NCI-H460 (cell line): ENCODE measurements at places on chromosomes 4 and X.

- DNase-seq = no peak
Measured at GRCh38 chrX:12007881-12008280, 130.4 kb upstream of the FRMPD4 start.

DNA sequence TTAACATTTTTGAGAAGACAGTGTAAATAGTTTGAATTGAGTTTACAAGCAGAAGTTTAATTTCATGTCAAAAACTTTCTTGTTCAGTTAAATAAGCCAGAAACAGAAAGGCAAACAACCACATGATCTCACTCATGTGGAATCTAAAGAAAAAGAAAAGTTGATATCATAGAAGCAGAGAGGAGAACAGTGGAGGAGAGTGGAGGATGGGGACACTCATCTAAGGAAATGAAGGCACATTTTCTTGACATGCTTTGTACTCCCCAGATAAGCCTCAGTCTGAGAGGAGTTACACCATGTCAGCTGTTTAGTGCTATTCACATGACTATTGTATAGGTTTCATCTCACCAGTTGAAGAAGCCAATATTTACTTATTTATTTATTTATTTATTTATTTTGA lies 13.5 kb downstream of the SNCA start:
- no peak for DNase-seq

DNA sequence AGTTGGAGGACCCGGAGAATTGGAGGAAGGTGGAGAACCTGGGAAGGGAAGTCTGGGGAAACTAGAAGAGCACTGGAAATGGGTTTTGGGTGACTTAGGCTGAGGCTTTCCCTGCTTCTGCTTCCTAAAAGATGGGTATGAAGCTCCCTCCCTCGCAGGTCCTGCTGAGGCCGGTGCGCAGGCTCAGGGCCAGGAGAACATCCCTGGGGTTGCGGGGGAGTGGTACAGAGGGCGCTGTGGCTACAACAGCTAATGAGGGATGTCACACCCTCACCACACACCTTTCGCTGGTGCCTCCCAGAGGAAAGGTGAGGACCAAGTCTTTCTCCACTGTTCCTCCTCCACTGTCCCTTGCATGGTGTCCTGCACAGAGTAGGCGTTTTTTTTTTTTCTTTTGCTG lies 15.8 kb downstream of the APLN start:
- DNase-seq = no peak

GRCh38 chrX:118763489-118763888 lies 36.1 kb downstream of the IL13RA1 start:
- DNase-seq = no peak

DNA sequence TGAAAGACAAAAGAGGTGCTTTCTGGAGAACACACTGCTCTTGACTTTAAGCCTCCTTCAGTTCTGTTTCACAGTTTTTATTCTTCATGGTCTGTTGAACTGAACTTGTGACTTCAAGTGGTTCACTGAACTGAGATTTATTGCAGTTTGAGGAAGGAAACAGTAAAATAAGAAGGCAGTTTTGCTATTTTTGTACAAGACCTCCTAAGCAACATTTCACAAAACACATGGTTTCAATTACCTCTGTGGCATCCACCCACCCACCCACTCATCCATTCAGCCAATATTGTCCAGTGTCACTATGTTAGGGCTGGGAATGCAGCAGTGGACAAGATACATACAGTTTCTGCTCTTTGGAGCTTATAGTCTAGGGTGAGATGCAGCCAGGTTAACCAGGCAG lies 131.3 kb downstream of the IL1RAPL2 start:
- DNase-seq = no peak

GRCh38 chrX:45601052-45601451 lies 400.4 kb upstream of the DIPK2B start:
- DNase-seq = no peak

DNA sequence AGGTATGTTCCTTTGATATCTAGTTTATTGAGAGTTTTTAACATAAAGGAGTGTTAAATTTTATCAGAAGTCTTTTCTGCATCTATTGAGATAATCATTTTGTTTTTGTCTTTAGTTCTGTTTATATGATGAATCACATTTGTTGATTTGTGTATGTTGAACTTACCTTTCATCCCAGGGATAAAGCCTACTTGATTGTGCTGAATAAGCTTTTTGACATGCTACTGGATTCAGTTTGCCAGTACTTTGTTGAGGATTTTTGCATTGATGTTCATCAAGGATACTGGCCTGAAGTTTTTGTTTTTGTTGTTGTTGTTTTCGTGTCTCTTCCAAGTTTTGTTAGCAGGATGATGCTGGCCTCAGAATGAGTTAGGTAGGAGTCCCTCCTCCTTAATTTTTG lies 10.8 kb upstream of the AFM start:
- DNase-seq = no peak

- no peak for DNase-seq
Measured at GRCh38 chrX:103628386-103629317, at the start of gene TCEAL1. TSS of gene TCEAL1 (plus strand) at chrX:103628975. CDS start at chrX:103629917, 942 bp downstream.

GRCh38 chrX:84219551-84219950 lies 31.6 kb upstream of the RPS6KA6 start:
- DNase-seq = peak; percentile 18

- no peak for DNase-seq
Measured at GRCh38 chrX:15430584-15430983, 46.4 kb upstream of the VEGFD start.

DNA sequence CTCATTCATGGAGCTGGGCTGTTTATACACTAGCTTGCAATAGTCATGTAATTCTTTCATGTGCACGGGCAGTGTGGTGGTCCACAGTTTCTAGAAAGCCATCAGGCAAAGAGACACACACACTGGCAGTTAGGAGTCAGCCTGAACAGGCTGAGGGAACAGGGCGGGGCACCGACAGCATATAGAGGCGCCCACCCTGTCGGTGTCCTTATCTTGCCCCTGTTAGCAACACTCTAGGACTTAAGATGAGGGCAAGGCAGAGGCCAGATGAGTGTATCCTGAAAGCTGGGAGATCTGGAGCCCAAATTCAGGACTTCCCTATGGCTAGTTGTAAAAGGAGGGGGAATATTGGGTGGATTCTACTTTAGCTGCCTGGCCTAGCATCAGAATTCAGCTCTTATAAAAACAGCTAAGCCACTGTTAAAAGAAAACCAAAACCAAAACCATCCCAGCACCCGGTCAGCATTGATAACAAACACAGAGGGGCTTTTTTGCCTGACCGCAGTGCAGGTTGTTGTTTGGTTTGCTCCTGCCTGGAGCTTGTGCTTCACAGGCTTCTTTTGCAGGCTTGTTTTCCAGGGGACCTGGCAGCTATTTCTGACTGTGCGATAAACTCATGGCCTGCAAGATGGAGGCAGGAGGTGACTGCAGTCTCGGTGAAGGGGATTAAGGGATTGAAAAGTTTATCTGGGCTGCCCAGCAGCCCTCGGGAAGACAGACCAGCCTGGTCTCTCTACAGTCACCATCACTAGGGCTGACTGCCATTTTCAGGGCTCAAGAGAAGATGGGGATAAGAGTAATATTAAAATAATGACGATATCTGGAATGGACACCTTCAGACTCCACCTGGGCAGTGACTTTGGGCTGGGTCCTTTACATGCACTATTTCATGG lies 638.9 kb downstream of the MID1IP1 start:
- DNase-seq = no peak

- DNase-seq = no peak
Measured at GRCh38 chrX:100931218-100931924, 2.7 kb upstream of the XKRX start.

GRCh38 chrX:152821145-152821765 lies 9.3 kb downstream of the CETN2 start:
- peak; percentile 41 for DNase-seq

- no peak for DNase-seq
Measured at GRCh38 chr4:70979445-70980008, 13.9 kb upstream of the DCK start.

DNA sequence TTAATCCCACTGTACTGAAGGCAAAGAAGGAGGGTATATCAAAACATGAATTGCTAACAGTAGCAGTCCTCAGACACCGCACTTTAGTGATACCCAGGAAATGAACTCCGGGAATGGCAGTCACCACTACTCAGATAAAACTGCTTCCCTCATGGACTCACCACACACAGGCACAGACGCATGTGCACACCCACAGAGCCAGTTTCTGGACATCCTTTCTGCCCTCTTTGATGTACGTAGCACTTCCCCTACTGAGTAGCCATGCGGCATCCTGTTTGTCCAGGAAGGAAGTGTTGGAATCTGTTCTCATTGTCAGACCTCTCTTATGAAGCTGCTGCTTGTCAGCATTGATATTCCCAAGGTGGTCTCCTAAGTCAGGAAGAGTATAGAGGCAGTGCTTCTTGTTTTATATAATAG lies 95.7 kb downstream of the DCLK2 start:
- no peak for DNase-seq

GRCh38 chr4:5206016-5206790 lies 154.9 kb downstream of the STK32B start:
- DNase-seq = no peak

- DNase-seq = no peak
Measured at GRCh38 chr4:3786196-3786869, 20.1 kb downstream of the ADRA2C start.

DNA sequence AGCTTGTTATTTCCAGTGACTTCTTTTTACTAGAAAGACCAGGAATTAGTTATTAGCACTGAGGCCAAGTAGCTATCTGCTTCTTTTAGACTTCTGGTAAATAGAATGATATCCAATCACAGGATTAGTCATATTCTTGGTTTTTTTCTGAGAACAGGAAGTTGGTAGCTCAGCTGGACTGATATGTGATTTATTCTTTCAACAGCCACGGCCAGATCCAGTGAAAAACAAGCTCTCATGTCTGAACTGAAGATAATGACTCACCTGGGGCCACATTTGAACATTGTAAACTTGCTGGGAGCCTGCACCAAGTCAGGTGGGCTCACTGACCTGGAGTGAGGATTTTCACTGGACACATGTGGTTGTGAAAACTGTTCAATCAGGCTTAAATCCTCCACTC lies 48.6 kb downstream of the PDGFRA start:
- DNase-seq = no peak

DNA sequence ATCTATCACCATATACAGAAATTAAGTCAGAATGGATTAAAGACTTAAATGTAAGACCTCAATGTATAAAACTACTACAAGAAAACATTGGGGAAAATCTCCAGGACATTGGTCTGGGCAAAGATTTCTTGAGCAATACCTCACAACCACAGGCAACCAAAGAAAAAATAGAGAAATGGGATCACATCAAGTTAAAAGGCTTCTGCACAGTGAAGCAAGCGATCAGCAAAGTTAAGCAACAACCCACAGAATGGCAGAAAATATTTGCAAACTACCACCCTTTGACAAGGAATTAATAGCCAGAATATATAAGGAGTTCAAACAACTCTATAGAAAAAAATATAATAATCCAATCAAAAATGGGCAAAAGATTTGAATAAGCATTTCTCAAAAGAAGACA lies 236.9 kb upstream of the EMCN start:
- DNase-seq = no peak

- no peak for DNase-seq
Measured at GRCh38 chr4:89251396-89251795, 56.2 kb downstream of the GPRIN3 start.

- DNase-seq = no peak
Measured at GRCh38 chrX:73863852-73864251, 300.9 kb downstream of the CHIC1 start.

DNA sequence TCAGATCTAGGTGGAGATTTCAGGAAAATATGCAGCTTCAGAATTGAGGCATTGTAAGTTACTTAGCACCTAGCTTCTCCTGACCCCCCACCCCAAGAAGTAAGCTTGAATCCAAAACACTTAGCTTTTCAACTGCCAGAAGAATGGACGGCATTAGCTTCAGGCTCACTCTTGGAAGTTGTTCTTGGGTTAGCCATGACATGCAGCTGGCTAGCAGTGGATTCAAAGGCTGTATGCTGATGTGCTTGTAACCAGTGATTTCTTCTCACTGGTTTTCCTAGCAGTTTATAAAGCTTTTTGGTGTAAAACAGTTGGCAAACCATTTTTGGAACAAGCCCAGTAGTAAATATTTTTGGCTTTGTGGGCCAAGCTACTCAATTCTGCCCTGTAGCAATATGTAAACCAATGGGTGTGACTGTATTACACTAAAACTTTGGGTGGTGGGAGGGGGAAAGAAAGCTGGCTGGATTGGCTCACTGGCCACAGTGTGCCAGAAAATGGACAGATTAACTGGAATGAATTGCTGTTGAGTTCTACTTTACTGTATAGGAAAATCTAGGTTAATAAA lies 85.6 kb downstream of the SHROOM2 start:
- DNase-seq = no peak

DNA sequence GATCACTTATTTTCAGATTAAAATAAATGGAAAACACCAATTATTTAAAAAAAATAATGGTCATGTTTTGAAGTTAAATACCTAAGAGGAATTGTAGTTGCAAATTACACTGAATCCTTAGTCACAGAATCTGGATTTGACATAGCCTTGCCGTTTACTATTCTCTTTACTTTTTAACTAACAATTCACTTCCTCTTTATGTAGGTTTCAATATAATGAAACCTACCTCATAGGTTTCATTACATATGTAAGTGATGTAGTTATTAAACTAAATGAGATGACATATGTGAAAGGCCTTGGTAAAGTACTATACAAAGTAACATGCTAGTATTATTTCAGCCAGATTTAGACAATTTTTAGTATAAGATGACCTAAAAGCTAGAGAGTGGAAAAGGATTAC lies 6.5 kb downstream of the SPP1 start:
- no peak for DNase-seq

GRCh38 chrX:31268359-31268758 lies 196.5 kb upstream of the FTHL17 start:
- DNase-seq = no peak

GRCh38 chrX:54894159-54894558 lies 26.5 kb upstream of the TRO start:
- no peak for DNase-seq

- DNase-seq = no peak
Measured at GRCh38 chr4:130896920-130897319, 1801.0 kb downstream of the C4orf33 start.

DNA sequence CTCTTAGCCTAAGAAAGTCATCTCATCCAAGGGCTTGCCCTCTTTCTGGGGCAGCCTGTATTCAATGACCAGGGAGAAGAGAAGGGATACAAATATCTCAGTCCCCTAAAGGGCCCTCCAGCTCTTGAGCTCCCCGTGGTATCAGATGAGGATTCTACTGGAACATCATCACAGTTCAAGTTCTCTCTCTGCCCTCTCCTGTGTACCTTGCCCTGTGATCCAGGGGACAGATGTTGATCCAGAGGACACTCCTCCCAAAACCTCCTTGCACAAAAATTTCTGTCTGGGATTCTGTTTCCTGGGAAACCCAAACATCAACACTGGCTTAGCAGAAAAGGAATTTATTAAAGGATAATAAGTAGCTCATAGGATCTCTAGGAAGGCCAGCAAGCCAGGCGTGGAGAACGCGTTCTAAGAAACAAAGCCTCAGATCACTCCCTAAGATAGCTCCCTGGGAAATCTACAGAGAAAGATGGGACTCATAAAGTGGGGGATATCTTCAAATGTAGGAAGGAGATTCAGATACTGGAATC lies 296.3 kb upstream of the KLF3 start:
- DNase-seq = no peak

DNA sequence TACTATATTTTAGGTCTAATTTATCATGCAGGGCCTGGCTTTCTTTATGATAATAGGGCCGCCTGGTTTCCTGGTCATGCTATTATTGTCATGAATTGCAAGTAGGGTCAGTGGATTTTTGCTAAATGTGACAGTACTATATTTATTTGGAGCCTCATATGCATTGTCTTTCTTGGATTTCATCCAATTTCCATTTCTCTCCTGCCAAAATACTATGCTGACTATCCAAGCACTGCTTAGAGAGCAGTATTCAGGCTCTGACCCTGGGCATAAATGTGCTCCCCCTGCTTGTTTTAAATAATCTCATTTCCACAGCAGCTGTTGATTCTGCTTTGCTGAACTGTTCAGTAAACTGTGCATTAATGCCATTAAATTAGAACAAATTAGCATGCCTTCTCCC lies 269.3 kb downstream of the GPM6A start:
- no peak for DNase-seq
